NCI-H187 treated with DMSO at 0.1 percent for 48 hours (cell line): ENCODE measurements at places on chromosomes 1 and 21.

GRCh38 chr1:118118873-118119463, 66.1 kb downstream of the SPAG17 start:
- no peak for DNase-seq

DNA sequence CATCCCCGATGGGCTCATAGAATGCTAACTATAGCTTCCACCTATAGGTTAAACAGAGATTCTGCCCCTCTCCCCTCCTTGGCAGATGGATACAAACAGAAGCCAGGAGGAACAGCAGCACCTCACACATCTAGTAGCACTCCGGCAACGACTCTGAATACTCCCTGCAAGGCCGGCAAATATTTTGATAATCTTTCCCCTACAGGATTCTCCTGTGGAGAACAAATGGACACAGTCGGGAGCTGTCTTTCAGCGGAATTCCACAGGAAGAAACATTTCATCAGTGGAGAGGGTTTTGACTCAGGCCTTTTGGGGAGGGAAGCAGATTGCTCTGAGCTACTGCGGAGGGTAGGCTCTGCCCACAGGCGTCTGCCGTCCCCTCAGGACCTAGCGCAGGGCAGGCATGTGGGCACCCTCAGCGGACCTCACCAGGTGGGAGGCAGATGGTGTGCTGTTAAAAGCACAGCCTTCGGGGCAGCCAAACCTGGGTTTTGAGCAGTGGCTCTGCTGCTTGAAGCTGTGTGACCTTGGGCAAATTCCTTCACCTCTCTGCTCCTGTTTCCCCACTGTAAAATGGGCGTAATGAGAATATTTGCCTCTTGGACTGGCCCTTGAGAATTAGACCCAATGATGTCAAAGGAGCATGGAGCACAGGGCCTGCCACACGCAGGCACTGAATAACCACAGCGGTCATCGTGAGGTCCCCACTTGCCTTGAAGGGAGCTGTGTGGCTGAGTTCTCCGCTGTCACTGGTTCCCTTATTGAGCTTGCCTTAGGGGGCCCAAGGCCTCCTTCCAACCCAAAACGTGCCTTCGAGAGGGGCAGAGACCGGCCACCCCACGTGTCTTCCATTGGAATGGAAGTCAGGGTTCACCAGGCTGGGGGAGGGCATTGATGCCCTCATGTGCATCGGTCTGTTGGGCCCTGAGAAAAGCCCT, 19.2 kb upstream of the BCAR3 start:
- no peak for DNase-seq

- no peak for DNase-seq
Observed at GRCh38 chr1:218604217-218604616, 259.1 kb downstream of the TGFB2 start.

DNA sequence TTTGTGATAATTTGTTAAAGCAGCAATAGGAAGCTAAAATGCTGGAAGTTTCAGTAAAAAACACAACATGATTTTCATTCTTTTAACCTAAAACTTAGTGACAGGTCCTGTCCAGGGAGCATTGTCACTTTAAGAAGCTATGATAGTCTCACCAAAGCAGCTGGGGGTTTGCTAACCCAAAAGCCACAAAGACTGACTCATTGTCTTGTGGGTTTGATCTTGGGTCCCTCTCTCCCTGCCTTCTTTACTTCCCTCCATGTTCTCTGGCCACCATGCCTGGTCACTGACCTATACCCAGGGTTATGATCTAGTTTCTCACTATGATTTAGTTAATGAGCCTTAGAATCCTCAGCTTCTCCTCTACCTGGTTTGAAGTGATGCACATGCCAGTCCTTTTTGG, 213.5 kb upstream of the PTGFR start:
- DNase-seq: no peak

- DNase-seq: no peak
Observed at GRCh38 chr1:28640766-28641165, 2.1 kb downstream of the TAF12 start.

- DNase-seq: peak; percentile 87
Observed at GRCh38 chr21:42460391-42461184, 35.4 kb downstream of the RSPH1 start.

DNA sequence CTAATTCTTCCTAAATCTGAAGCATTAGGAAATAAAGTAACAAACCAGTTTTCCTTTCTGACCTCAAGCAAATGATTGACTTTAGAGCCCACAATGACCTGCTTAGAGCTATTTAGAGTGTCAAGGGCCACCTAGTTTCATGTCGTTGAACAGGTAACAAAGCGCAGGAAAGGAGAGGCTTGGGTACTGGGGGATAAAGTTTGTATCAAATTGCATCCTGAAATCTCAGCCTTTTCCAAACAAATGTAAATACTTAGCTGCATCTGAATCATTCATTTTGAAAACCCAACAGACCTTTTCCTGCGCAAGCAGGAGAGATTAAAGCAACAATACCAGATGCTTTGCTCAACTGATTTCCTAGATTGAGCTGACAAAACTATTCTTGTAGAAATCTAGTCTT, 121.2 kb downstream of the NRIP1 start:
- DNase-seq: no peak

GRCh38 chr1:14925336-14926136, 228.0 kb upstream of the TMEM51 start:
- no peak for DNase-seq

DNA sequence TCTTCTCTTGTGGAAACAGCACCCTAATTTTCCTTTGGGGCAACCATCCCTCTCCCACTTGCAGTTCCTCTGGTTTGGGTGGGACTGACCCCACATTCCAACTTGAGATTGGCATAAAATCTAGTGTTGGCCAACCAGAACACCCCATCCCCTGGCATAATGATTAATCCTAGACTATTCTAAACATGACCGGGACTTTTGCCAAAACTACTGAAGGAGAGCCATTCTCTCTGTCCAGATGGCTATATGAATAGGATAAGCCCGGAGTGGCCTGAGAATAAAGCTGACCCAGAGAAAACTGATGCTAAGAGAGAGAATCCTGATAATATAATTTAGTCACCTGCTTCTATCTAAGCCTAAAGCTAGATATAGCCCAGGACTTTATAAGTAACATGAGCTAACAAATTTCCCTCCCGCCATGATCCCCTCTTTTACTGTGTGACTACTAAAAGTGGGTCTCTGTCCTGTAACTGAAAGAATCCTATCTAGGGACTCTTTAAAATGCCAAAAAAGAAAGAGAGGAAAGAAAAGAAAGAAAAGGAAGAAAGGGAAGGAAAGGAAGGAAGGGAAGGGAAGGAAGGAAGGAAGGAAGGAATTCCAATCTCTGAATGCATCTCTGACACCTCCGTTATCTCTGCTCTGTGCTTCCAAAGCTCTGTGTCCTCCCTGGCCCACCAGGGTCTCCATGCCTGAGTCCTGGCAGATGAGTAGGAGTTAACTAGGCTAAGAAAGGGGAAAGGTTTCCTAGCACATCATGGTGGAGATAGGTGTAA, 28.0 kb upstream of the NRDC start:
- DNase-seq: no peak

DNA sequence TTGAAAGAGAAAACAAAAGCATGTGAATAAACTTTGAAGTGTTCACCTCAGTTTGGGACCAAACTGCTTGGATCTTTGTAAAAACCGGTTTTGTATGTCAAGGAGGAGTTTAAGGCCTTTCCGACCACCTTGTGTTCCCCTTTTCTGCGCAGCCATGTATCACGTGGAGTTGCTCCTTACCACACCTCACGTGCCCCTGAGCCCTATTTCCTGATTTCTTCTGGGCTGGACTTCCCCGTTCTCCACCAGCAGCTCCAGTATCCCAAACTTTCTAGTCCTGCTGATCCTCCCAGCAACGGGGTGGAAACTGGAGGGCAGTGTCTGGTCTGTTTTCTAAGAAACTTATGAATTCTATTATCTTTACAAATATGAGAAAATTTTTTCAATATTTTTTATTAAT, 1.6 kb upstream of the SH3D21 start:
- DNase-seq: no peak

GRCh38 chr1:11143907-11144306, 44.2 kb upstream of the EXOSC10 start:
- no peak for DNase-seq

GRCh38 chr21:44653123-44653522, 1.3 kb downstream of the KRTAP12-4 start:
- no peak for DNase-seq

- no peak for DNase-seq
Observed at GRCh38 chr1:38527373-38527966, 332.1 kb downstream of the RRAGC start.

GRCh38 chr1:231690059-231690458, 63.5 kb downstream of the DISC1 start:
- no peak for DNase-seq

GRCh38 chr1:64060611-64061302, 142.7 kb upstream of the UBE2U start:
- no peak for DNase-seq

DNA sequence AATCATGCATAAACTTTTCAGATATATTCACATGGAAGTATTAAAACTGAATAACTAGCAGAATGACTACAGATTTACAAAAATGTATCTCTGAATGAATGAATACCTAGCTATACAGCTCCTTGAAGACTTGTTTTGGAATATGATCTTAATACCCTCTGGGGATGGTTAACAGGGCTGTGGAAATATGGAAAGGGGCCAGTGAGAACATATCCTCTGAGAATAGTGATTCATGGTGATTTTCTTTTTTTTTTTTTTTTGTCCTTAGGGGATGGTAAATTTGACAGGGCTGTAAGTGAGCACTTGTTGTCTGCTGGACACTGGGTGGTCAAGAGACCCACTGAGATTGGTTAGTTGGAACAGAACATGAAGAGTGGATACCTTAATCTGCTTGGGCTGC, 80.7 kb upstream of the HP1BP3 start:
- DNase-seq: no peak

- no peak for DNase-seq
Observed at GRCh38 chr1:62082456-62083363, 111.9 kb upstream of the L1TD1 start.

GRCh38 chr21:39946199-39946598, 79.0 kb downstream of the PCP4 start:
- DNase-seq: no peak

DNA sequence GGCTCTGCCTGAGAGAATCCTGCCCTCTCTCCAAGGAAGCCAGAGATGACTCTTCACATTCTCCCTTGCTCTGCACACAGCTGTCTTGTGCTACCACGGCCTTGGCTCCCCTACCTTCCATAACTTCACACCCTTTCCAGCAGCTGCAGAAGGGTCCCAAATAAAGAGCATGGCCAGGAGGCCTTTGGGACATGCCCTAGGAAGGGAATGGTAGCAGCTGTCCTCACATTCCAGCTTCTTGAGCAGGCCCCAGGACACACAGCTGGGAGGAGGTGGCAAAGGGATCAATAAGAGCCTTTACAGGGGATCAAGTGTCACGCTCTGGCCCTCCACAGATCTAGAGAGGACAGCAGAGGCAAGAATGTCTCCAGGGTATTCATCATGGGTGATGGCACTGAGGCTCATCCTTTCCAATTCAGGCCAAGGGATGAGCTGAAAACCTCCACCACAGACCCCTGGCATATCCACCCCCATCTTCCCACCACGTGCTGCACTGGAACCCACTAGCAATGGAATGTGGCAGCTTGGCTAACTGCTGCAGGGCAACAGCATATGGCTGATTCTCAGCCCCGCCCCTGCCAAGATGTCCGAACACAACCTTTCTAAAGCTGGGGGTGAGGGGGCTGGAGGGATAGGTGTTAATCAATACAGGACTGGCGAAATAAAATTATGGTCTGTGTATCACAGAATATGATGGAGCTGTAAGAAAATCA, 17.8 kb upstream of the RAB29 start:
- DNase-seq: no peak

GRCh38 chr1:8082945-8083344, 56.8 kb upstream of the ERRFI1 start:
- DNase-seq: no peak

- DNase-seq: no peak
Observed at GRCh38 chr1:60972841-60973364, 109.5 kb upstream of the NFIA start.

- DNase-seq: no peak
Observed at GRCh38 chr1:22832414-22832786, 121.8 kb downstream of the EPHB2 start.

DNA sequence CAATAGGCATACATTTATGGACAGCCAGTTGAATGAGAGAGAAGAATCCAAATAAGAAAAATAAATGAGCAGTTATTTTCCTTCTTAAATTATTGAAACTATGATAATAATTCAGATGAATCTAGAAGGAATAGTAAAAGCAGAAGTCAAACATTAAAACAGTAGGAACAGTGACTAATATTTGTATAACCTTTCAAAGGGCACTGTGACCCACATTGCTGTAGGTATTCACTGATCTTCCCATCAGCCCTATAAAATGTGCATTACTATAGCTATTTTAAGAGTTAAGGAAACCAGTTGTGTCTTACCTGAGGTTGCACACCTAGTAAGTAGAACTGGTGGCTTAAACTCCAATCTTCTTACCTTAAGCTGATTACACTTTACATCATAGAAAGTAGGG, 102.8 kb upstream of the ARTN start:
- no peak for DNase-seq

- DNase-seq: no peak
Observed at GRCh38 chr1:187409341-187409740, 580.6 kb downstream of the PLA2G4A start.

DNA sequence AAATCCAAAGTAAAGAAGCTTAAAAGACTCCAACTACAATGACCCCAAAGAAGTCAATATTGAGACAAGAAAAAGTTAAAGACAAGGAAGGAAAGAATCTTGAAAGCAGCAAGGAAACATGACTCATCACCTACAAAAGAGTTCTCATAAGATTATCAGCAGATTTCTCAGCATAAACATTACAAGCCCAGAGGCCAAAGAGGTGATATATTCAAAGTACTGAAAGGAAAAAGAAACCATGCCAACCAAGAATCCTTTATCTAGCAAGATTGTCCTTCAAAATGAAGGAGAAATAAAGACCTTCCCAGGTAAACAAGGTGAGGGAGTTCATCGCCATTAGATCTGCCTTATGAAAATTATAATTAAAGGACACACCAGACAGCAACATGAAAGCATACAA, 49.8 kb downstream of the CSMD2 start:
- no peak for DNase-seq

GRCh38 chr1:91696321-91696720, 189.6 kb downstream of the TGFBR3 start:
- no peak for DNase-seq

DNA sequence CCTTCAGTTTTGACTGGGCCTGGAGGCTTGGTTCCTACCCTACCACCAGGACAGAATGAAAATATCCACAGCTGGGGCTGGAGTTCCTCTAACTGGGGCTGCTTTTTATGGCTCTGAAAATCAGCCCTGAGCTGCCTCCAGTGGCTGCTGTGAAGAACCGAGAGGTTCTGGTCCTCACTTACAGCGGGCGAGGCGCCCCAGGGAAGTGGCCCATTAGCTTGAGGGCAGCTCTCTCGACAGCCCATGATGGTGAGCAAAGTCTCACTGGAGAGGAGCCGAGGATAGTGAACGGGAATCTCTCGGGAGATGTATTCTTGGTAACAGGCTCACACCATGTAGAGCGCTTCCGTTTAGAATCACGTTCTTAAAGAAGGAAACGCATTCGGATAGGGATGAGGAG, 459.7 kb downstream of the KIF26B start:
- no peak for DNase-seq

DNA sequence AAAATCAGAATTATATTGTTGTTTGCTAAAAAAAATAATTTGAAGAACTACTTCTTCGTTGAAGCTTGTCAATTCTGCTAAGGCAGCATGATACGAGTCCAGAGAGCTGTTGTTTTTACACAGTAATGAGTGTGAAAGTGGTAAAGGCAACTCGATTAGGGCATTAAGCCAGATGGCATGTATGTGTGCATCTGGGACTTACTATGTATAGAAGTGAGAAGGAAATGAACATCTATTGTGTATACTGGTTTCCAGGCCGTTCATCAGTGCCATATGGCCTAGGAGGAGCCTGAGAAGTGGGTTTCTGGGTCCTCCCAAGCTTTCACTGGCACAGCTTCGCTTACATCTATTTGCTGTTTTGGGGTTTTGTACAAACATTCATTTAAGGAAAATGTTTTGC, 5.7 kb downstream of the CTPS1 start:
- DNase-seq: no peak
